Esophagus squamous epithelium (tissue), 5 donors: ENCODE measurements at places on chromosomes 12 and 14.

DNA sequence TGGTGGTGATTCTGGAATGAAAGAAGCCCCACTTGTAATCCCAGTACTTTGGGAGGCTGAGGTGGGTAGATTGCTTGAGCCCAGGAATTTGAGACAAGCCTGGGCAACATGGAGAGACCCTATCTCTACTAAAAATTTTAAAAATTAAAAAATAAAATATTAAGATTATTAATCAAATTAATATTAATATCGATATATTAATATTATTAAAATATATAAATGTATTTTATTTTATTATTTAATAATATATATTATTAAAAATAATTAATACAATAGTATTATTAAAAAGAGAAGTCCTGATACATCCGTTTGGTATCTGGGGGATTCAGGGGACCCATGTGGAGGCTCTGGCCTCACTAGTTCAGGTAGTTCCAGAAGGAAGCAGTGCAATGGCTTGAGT is 68.7 kb downstream of the FOXN4 start:
- no peak for DNase-seq

- DNase-seq = no peak
Measured at GRCh38 chr14:75335571-75335970, 56.9 kb downstream of the FOS start.

DNA sequence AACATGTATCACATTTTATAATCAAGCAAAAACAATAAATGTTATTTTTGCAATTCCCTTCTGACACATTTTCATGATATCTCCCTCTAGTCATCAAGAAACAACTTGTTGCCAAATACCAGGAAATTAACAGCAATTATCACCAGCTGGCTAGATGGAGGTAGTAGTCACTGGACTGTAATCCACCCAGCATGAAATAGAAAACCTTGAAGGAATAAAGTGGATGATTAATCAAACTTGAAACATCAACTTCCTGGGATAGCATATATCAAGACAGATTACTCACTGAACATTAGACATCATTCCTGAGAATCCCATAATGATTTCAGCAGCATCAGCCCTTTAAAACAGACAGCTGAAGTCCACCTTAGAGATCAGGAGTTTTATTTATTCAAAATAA is 259.0 kb downstream of the CCDC59 start:
- DNase-seq = no peak

- no peak for DNase-seq
Measured at GRCh38 chr12:125210104-125210755, 145.0 kb downstream of the AACS start.

GRCh38 chr14:33184587-33184986 is 245.9 kb downstream of the NPAS3 start:
- no peak for DNase-seq

GRCh38 chr12:7189398-7190267 is at the start of gene PEX5:
TSS of gene PEX5 (plus strand) at chr12:7189686. CDS start at chr12:7190378, 692 bp downstream.
- peak; percentile 26 for DNase-seq
